H54 (cell line): ENCODE measurements at places on chromosomes 2 and 18.

DNA sequence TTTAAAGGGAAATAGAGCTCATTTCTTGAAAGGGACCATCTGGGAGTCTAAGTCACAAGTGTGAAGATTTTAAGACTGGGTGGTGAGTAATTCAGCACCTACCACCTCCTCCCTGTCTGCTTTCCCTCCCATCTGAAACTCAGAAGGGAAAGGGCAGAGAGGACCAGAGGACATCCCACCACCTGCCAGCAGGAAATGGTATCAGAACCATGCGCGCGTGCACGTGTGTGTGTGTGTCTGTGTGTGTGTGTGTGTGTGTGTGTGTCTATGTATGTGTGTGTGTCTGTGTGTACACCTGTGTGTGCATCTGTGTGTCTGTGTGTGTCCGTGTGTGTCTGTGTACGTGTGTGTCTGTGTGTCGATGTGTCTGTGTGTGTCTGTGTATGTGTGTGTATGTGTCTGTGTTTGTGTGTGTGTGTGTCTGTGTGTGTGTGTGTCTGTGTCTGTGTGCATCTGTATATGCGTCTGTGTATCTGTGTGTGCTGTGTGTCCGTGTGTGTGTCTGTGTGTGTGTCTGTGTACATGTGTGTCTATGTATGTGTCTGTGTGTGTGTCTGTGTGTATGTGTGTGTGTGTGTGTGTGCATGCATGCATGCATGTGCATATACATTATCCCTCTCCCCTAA lies 76.8 kb downstream of the ZFP36L2 start:
- no peak for DNase-seq

DNA sequence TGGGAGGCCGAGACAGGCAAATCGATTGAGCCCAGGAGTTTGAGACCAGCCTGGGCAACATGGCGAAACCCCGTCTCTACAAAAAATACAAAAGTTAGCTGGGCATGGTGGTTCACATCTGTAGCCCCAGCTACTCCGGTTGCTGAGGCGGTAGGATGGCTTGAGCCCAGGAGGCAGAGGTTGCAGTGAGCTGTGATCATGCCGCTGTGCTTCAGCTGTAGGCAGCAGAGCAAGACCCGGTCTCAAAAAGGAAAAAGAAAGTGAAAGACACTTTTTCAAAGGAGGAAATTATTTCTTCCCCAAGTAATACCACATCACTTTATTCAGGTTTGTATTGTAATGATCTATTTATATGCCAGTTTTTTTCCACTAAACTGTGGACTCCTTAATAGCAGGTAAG lies 35.7 kb upstream of the TAF4B start:
- DNase-seq = no peak

- DNase-seq = no peak
Observed at GRCh38 chr18:78787751-78788150, 191.9 kb upstream of the SALL3 start.

GRCh38 chr2:37683921-37684780 lies 12.7 kb upstream of the CDC42EP3 start:
- DNase-seq = no peak

DNA sequence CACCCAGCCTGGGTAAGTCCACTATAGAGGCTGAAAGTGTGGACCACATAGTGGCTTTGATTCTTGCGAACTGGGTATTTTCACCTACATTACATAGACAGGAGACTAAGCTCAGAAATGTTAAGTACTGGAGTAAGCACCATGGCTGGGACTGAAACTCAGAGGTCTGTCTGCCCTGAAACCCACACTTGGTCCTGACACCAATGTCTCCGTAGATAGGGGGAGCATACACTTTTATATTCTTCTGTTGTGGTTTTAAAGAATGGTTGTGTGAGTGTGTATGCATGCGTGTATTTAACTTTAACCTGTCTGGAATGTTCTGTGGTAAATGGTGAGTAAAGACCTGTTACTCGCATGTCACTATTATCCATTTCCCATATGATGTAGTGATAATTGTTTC lies 10.3 kb upstream of the NPPC start:
- DNase-seq = no peak
